Fibroblast of mammary gland (primary cell): ENCODE measurements at places on chromosomes 6 and 20.

DNA sequence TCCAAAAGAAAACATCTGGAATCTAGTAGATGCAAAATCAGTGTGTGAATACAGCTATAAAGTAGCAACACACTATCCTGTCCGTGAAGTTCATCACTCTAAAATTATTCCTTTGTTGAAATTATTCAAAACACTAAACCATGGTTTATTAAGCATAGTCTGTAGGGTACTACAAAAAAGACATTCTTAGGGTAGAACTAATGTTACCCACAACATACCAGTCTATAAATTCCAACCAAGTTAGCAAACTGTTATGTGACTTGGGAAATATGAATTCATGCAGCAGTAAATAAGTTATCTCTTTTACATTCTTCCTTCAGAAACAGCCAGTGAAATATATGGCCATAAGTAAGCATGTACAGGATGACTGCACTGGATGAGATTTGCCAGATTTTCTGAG lies 580.3 kb upstream of the ADGRB3 start:
- peak; percentile 2 for DNase-seq

DNA sequence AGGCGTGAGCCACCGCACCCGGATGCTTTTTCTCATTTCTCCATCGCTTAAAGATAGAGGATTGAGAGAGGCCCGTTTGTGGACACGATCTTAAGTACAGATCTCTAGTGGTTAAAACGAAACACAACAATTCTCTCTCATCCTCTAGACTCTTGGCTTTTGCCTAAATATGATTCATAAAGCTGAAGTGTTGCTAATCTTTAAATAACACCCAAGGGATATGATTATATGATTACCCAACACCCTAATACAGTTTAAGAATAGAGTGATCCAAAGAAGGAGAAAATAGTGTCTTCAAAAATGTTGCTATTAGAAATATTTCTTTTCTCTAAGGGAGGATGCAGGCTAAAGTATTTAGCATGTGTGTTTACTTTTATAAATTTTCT lies 50.4 kb downstream of the MTHFD1L start:
- peak; percentile 93 for DNase-seq

DNA sequence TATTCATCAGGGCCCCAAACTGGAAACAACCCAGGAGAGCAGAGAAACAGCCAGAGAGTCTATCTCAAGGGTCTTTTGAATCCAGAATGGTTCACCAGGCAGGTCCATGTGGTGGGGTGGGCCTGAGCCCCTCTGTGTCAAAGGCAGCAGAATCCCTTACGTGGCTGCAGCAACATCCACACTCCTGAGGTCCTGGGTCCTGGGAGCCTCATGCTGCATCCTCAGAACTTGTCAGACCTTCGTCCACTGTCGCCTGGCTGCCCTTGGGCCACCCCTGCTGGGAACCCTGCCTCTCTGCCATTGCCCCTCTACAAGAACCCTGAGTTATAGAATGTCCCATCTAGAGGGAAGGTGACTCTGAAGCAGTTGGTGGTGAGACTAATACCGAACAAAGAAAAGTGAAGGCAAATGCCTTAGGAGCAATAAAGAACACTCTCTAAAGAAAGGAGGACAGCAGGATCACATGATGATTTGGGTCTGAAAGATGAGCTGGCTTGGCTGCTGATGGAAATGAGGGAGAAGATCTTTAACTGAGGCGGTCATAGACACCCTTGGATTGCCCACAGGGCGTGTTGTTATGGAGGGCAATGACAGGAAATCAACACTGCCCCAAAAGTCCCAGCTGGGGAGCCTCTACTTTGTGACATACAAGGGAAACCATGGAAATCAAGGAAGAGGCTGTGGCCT lies 161.2 kb downstream of the SYNDIG1 start:
- DNase-seq = no peak

DNA sequence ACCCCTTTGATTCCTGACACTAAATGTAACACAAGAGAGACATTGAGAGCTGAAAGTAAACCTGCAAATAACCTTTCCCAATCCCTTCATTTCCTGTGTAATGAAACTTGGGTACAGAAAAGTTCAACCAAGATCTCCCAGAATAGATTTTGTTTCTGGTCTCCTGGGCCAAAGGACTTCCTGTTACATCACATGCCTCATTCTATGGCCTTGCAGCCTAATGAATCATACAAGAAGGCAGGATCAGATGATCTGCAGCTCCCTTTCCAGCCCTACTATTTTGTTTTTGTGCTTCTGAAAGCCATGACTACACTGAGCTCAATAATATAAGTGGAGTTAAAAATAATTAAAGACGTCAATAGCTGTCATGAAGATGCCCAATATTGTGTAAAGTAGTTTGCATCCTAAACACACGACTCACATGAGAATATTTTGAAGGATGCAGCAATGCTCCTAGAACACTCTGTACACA lies 73.4 kb upstream of the NOX3 start:
- peak; percentile 96 for DNase-seq

- DNase-seq = no peak
These were observed 173.2 kb upstream of the EYA4 start for GRCh38 chr6:133067960-133068359.

DNA sequence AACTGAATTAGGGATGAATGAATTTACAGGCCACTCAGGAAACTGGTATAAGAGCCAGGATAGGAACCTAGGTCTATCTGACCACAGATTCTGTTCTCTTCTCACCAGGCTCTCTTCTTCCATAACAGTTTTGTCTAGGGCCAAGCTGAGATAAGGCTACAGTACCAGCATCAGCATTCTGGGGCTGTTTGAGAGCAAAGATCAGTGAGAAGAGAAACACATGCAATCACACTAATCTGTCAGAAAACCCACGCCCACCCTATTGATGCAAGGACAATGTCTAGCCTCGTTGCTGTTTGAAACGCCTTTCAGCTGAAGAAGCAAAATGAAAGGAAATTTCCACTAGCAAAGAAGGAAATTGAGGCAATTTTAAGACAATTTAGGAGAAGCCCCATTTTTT lies 137.7 kb downstream of the LCA5 start:
- DNase-seq = no peak

DNA sequence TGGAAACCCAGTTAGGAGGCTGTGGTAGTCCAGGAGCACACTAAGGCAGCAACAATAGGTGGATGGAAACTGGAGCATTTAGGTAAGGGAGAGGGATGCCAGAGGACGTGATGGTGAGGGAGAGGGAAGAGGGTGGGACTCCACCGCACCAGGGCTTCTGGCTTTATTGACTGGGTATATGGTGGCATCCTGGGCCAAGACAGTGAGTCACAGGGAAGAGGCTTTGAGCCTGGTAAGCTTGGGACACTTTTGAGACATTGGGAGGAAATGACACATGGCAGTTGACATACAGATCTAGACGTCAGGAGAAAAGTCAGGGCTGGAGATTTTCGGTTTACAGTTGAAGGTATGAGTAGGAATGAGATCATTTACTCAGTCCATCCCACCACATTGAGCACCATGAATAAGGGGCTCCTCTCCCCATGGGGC lies 14.9 kb downstream of the NT5E start:
- peak; percentile 99 for DNase-seq

DNA sequence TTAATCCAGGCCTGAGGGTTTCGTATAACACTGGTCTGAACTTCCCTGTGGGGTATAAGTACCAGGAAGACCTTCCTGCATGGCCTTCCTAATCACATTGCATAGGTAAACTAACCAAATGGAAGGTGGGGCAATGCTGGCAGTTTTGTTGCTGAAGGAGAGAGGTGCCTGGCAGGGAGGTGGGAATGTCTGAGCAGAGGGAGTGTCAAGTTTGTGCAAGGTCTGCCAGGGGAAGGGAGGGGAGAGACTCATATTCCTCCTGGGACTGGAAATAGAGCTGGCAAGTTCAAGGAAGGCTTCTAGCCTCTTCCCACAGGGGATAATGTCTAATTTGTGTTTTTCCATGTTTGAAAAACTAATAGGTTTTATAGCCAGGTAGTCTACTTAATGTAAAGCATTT lies 70.6 kb downstream of the HDDC2 start:
- no peak for DNase-seq

DNA sequence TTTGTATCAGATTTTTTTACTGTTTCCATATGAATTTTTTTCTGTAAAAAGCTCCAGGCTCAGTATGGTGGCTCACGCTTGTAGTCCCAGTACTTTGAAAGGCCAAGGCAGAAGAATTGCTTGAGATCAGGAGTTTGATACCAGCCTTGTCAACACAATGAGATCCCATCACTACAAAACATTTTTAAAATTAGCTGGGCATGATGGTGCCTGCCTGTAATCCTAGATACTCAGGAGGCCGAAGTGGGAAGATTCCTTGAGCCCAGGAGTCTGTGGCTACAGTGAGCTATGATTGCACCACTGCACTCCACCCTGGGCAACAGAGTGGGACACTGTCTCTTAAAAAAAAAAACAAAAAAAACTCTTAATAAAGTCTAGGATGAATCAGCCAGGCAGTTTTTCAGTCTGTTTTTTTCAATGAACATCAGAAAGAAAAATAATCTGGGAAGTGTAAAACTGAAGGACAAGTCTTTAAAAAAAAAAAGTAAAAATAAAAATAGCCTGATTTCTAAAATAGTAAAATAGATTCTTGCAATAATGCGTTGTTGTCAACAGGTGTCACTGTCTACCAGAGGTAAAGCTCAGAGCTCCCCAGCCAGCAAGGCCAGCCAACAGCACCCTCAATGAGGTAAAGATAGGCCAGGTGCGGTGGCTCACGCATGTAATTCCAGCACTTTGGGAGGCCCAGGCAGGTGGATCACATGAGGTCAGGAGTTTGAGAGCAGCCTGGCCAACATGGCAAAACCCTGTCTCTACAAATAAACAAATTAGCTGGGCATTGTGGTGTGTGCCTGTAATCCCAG lies 9.3 kb upstream of the ATG5 start:
- DNase-seq = peak; percentile 53

DNA sequence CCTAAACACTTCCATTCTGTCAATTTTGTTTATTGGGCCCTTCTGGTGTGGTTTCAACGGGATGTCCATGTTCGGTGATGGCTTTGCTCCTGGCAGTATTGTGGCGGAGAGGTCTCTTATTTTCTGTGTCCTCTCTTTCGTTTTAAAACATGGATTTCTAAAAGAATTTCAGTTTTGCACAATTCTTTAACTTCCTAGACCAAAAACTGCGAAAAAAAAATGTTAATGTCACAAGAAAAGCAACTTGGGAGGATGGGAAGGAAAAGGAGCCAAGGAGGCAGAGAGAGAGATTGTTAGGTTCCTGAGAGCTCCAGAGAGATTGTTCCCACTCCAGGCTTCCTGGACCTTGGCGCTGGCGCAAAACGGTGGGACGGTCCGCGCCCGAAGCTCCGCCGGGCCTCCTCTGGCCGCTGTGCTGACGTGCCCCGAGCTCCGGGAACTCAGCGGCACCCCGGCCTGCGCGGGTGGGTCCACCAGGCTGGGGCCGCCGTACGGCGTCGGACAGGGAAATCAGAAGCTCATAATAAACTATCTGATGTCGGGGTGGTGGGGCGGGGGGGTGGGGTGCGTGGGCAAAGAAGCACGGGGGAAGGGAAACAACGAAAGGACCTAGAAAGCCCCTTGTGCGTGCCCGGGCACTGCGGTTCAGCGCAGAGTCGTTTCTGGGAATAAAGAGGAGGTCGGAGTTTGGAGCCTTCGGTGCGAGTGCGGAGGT lies 951 bp upstream of the OLIG3 start:
- no peak for DNase-seq

DNA sequence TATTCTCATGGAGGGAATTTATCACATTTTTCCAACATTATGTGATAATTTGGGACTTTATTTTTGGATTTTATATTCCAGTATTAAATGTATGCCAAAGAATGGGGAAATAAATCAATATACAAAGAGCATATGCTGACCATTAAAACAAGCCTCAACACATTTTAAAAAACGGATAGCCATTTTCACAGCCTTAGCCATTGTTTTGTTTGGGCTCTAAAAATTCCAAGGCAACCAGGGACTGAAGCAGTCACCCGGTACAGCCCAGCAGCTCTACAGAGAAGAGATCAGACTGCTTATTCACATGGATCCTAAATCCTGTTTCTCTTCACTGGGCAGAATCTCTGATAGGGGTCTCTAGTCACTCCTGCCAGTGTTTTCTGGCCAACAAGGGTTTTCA lies 150.2 kb upstream of the OGFRL1 start:
- no peak for DNase-seq

- no peak for DNase-seq
These were observed 80.8 kb upstream of the RBM24 start for GRCh38 chr6:17200395-17200794.

DNA sequence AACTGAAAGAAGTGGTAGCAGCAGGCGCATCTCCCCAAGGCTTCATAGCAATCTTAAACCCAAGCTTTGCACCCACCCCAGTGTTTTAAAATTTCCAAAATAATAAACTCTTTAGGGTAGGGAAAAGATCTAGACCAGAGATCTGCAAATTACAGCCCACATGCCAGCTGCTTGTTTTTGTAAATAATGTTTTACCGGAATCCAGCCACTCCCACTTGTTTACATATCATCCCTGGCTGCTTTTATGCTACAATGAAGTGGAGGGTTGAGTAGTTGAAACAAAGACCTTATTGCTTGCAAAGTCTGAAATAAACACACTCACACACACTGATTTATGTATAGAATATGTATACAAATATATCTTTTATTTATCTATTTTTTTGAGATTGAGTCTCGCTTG lies 30.0 kb downstream of the SLX4IP start:
- DNase-seq = no peak

GRCh38 chr20:46893877-46894578 lies 615 bp upstream of the EYA2 start:
- DNase-seq = no peak

DNA sequence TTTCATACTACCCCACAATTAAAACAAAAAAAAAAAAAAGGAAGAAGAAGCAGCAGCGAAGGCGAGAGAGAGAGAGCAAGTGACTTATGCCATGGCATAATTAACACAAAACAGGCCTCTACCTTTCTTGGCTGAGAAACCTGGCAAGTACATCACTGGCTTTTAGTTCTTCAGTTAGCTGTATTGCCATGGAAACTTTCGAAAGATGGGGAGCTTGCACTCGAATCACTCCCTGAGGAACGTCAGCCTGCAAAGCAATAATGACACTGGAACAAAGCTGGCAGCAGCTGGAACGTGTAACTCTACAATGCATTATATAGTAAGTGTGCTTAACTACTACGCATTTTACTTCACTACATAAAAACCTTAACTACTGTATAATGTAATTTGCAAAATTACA lies 126.1 kb downstream of the ARHGAP18 start:
- DNase-seq = no peak

DNA sequence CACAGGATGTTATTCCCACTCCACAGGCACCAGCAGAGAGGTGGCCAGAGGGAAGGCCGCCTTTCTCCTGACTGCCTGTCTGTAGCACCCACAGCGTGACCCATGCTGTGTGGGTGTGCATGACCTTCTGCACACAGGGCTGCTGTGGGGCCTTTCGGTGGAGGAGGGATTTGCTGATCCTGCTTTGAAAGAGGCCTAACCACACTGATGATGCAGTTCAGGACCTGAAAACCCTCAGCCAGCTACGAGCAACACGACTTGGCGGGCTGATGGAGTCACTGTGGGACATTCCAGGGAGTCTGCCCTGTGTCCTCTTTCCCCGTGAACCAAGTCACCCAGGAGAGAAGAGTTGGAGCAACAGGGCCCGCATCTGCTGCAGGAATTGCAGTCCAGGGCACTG lies 49.1 kb downstream of the SYTL3 start:
- peak; percentile 40 for DNase-seq

DNA sequence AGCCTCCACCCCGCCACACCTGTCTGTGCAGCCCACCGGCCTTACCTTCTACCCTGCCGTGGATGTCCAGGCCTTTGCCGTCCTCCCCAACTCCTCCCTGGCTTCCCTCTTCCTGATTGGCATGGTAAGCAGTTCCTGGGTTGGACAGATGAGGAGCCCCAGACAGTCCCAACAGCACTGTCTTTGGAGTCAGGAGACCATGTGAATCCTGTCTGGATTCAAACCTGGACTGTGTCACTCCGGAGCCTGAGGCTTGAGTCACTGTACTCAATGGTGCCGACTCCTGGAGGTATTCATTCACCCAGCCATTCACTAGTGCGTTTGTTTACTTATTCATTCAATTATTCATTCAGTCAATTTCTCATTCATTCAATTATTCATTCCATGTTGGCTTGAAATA lies 20.0 kb upstream of the LBP start:
- DNase-seq = no peak
